ENCODE measurements at places on chromosomes 5 and 9. TPM values are rescaled to one million over a fixed set of nuclear protein-coding genes. Genes with fewer than 3 reads are reported as not detected.

FABP6 gene
- total RNA-seq = not detected

GRCh38 chr5:94983861-94984535, 300.9 kb downstream of the MCTP1 start:
- no peak for DNase-seq

DNA sequence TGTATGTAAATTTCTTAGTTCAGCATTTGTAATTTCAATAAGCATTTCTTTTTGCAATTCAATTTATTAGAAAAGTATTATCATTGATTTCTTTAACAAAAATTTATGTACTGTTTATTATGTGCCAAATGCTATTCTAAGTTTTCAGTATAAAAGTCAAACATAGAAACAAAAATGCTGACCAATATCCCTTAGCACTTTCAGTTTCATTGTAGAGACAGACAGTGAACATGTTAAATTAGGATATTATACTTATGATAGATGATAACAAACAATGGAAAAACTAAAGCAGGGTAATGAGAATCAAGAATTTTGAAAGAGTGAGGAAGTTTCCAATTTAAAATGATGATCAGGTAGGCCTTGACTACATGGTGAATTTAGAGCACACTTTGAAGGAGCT, 1106.0 kb downstream of the TAF11L14 start:
- no peak for DNase-seq

GRCh38 chr5:88364991-88365390, 96.3 kb upstream of the TMEM161B start:
- DNase-seq = no peak

DNA sequence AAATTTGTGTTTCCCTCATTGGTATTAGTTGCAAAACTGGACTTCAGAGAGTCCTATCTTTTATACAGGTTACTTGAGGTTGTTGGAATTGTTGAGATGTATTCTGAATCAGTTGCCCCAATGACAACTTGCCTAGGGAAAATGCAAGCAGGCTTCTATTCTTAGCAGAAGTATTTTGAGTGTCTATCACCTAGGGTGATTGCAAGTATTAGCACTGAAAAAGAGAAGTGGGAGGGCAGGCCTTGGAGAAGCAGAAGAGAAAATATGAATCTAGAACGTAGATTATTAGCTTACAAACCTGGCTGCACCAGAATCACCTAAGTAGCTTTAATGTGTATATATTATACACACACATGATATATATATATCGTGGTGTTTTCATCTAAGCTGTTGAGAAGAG, 43.2 kb downstream of the ADAMTS12 start:
- no peak for DNase-seq

Measured in natural killer cell (primary cell).